ENCODE measurements at places on chromosomes 13 and 19.

GRCh38 chr19:15045506-15045905 is 3.8 kb upstream of the CASP14 start:
- DNase-seq, result no peak

GRCh38 chr13:114099918-114100445 is 32.4 kb downstream of the RASA3 start:
- peak; percentile 88 for DNase-seq

DNA sequence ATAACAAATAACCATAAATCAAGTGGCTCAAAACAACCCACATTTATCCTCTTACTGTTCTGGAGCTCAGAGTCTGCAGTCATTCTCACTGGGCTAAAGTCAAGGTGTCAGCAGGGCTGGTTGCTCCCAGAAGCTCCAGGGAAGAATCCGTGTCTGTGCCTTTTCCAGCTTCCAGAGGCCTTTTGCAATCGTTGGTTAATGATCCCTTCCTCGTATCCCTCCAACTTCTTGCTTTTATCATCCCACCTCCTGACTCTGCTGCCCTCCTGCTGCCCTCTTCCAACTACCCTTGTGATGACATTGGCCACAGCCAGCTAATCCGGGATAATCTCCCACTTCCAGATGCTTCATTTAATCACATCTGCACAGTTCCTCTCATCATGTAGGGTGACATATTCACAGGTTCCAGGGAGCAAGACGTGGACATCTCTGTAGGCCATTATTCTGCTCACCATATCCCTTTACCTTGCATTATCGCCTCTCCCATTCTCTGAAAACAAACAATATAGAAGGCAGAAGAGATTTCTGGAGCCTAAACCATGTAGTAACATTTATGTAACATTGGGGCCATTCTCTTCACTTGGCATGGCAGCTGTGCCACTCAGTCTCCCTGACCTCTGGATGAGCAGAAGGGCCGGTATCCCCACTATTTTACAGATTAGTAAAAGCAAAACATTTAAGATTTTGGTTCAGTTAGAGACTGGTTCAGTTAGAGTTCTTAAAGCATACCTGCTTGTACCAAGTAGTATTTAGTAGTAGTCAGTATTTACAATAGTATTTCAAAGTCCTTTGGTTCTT is 53.5 kb downstream of the RFC3 start:
- DNase-seq, result no peak

DNA sequence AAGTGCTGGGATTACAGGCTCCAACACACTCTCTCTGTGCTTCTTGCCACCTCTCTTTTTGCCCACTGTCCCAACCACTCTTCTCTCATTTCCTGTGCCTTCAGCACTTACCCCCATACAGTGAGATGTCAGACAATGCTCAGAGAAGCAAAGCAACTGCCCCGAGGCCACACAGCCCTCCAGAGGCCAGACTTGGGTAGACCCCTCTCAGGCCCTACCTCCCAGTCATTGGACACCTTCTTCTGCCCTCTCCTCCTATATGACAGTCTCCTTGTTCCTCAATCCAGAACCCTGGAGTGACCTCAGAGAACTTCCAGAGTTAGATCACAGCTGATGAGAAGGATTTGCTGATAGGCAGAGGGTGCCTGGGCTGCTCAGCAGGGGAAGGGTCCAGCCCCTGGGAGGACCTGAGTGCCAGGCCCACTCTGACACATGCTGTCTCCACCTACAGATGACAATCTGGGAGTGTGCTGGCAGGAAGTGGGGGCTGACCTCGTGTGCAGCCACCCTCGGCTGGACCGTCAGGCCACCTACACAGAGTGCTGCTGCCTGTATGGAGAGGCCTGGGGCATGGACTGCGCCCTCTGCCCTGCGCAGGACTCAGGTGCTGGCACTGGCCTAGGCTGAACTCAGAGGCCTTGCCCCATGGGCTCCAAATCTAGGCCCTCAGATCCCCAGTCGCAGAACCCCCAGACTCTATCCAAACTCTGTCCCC is 24.4 kb downstream of the LTBP4 start:
- no peak for DNase-seq

DNA sequence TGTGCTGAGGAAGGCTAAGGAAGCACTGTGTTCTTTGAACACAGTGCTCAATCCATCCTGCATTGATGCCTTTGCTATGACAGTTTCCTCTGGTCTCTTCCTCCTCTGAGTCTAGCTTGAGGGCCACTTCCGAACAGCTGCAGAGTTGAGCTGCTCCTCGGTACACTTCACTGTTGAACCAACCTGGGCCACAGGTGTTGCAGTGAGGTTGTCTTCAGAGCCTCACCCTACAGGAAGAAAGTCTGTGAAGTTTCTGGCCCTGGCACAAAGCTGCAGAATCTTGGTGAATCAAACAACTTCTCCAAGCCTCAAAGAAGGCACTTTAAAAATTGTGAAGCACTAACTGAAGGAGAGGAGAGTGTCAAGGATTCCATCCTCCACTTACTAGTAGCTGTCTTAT is 394.0 kb downstream of the KCNRG start:
- no peak for DNase-seq

- no peak for DNase-seq
These were observed 10.6 kb upstream of the ZNF792 start for GRCh38 chr19:34974646-34975045.

DNA sequence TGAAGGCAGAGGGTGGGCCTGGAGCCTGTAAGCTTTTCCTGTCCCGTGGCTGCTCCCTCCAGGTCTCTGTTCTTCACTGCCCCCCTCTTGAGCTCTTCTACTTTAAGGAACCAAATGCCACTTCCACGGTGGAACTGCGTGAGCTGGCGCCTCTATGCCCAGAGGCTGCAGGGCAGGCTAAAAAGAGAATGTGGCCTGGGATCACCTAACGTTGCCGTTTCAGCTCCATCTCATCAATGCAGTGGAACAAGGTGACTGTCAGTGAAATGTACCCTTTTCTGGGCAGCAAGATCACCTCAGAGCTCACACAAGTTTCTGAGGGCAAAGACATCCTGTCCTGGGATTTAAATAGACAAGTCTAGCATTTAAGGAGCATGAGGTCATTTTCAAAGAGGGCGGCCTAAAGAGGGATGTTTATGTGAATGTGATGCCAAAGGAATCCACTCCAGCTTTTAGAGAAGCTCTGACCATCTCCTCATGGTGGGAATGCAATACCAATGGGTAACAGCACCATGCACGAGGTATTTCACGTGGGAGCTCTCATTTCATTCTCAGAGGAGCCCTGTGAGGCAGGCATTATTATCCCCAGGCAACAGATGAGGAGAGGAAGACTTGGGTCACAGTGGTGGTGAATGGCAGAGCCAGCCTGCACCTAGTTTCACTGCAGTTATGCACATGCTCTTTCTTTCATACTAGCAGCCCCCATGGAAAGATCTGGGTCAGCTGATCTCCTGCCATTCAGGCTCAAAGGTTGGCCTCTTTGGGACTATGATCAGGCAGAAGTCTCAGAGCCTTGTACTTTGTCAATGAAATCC is 39.3 kb downstream of the RGCC start:
- DNase-seq, result no peak

DNA sequence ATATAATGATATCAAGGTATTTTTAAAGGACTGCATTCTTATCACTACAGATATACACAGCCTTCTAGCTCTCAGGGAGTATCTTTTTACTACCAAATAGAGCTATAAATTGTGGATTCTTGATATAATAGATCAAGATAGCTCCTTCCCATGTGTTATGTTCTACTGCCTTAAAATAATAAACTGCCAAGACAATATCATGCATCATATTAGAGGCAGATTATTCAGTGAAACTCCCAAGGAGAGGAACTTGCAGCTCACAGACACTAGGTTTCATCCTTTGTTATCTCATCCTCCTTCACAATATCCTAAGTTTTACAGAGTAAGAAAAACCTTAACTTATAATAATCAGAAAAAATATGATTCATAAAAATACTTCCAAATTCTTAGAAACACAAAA is 802.8 kb downstream of the DIAPH3 start:
- DNase-seq, result no peak

DNA sequence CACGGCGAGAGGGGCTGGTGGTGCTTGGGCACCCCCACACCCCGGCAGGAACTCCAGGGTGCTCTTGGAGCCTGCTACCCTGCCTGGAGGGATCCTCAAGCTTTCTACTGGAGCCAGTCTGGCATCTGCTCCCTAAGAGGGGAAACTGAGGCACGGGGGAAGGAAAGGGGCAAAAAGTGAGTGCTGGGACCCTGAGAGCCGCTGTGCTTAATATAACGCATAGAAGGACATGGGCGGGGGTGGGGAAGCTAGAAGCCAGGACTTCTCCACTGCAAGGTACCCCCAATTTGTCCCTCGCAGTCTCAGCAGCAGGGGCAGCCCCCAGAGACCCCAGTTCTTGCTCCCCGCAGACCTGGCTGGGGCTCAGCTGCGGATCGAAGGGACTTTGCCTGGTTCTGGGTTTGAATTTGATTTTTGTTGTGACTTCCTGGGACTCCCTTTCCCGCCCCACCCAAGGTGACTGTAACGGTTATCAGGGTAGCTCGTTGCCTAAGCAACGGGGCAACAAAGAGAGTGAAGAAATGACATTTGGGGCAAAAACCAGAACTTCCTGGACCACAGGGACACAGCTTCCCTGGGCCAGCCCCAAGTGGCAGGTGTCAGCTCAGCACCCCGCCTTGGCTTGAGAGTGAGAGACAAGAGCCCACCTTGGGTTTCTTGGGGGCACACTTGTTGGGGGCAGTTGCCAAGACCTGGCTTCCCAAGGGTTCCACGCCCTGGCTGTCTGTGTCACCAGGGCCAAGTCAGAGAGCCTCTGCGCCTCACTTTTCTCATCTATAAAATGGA is 638 bp downstream of the ADGRE5 start:
- DNase-seq, result no peak

GRCh38 chr13:51793570-51794271 is 10.2 kb downstream of the DHRS12 start:
- DNase-seq, result no peak

DNA sequence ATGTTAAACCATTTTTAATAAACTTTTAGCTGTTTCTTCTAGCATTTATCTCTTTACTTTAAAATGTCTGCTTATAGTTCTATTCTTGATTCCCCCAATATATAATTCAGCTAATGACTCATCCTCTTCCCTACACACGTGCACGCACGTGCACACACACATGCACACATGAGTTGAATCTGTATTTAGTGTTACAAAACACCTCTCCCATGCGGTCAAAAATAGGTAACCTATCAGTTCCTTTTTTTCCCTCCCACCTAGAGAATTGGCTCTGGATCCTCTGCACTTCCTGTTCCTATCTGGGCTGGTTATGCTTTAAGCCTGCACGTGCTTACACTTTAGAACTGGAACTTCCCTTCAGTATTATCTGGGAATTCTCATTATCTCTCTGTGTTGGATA is 144.1 kb downstream of the PAN3 start:
- DNase-seq, result no peak

- no peak for DNase-seq
These were observed 208.6 kb downstream of the URI1 start for GRCh38 chr19:30150626-30151025.

GRCh38 chr13:71082631-71083030 is 784.4 kb downstream of the DACH1 start:
- no peak for DNase-seq

- peak; percentile 32 for DNase-seq
These were observed 842 bp downstream of the SIGLEC9 start for GRCh38 chr19:51125421-51126075.

- peak; percentile 34 for DNase-seq
These were observed 126.1 kb upstream of the MCF2L start for GRCh38 chr13:112842931-112843391.

DNA sequence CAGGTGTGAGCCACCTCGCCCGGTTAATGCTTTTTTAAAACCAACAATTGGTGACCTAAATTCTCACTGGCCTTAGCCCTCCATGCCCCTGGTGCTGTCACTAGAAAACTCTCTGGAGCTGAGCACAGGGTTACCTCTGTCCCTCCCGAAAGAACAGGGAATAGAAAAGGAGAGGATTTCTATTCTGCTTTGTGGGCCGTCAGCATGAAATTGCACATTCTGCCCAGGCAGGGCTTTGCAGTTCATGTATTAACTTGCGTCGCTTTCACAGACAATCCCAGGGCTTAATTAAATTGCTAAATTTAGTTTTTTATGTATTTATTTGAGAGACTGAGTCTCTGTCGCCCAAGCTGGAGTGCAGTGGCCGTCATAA is 583 bp upstream of the ZNF480 start:
- DNase-seq, result no peak

DNA sequence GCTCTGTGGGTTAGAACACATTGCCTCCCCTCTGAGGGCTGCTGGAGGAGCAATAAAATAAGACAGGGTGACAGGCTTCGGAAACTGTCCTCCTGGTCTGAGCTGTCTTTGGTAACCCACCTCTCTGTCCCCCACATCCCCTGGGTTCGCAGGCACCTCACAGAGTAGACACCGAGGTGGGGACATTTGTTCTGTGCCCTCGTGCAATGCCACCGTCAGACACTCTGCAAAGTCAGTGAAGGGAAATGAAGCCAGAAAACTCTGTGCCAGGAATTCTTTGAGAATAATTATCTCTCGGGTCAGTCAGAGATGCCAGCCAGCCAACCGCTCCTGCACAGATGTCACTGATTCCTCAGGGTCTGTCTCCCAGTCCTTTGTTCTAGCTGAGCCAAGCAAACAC is 493.6 kb downstream of the FOXO1 start:
- DNase-seq, result no peak

DNA sequence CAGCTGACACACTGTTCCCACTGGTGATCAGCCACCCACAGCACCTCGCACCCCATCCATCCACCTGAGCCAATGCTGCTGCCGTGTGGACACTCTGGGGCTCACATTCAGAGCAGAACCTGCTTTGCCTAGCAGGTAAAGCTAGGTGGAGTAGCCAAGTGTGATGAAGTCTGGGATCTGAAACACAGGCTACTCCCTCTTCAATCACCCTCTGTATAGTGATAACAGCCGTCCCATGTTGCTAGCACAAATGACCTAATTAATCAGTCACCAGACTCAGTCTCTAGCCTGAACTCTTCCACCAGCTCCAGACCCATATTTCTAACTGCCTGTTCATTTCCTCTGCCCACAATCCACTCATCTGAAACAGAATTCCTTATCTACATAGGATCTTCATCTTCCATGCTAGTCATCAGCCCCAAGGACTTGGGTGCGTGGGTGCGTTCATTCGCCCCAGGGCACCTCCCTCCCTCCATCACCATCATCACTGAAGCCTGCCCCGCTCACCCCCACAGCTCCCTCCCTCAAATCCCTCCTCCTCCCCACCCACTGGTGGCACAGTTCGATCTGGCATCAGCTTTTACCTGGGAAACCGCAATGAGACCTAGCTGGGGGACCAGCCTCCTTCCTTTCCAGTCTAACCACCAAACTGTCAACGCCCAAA is 19.8 kb downstream of the STK24 start:
- DNase-seq, result peak; percentile 56
